ENCODE measurements at places on chromosomes 6 and 20.
A peak's percentile ranks its signal among the peaks of the same experiment; 100 is the strongest.

DNA sequence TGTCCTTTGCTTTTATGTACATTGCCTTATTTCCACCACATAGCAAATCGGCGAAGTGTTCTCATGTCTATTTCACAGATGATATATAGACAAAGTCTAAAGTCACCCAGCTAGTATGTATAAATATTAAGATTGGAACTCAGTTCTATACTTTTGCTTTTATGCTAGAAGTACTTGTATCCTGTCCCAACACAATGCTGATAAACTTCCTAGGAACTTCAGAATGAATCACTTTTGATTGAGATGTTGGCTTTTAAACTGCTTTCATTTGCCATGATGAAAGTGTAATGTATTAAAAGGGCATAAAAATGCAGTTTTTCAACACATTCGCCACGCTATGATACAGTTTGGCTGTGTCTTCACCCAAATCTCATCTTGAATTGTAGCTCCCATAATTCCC lies 50.8 kb downstream of the GCLC start:
- peak overlapping the region; percentile 58 for H3K27ac ChIP-seq
- peaks cover 4% of the 10 kb centered on the region for H3K36me3 ChIP-seq
- no peak overlapping the region for H3K4me3 ChIP-seq

DNA sequence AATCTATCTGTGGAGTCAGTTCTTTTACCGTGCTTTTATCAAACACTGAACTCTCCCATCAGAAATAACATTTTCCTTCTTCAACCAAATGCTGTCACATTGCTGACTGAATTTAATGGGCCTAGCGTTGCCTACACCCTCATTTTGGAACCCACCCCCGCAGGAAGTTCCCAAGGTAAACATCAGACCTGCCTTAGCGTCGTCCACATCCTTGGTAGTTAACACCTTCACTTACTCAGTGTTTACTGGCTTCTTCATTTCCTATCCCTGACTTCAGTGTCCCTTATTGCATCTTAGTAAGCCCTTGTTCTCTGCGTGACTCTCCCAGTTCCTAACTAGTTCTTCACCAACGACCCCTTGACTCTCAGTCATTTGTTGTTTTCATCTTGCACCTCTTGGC lies 491.4 kb upstream of the SOX4 start:
- no peaks in the 10 kb centered on the region for H3K36me3 ChIP-seq
- H3K27me3 ChIP-seq = no peaks in the 10 kb centered on the region
- no peak overlapping the region for H3K27ac ChIP-seq

- no peak overlapping the region for H3K4me3 ChIP-seq
- no peaks in the 10 kb centered on the region for H3K27me3 ChIP-seq
These were observed 10.9 kb upstream of the BMP5 start for GRCh38 chr6:55886185-55886836.

- H3K4me3 ChIP-seq = no peak overlapping the region
- no peak overlapping the region for H3K27ac ChIP-seq
- no peak for DNase-seq
- peaks cover 3% of the 10 kb centered on the region for H3K4me1 ChIP-seq
These were observed 193.4 kb downstream of the BACH2 start for GRCh38 chr6:90103056-90103800.

GRCh38 chr6:148027201-148027600 lies 315.4 kb upstream of the SASH1 start:
- H3K4me1 ChIP-seq = no peaks in the 10 kb centered on the region
- no peaks in the 10 kb centered on the region for H3K27me3 ChIP-seq
- no peaks in the 10 kb centered on the region for H3K36me3 ChIP-seq
- no peak overlapping the region for H3K4me3 ChIP-seq
- H3K27ac ChIP-seq = no peak overlapping the region
- DNase-seq = no peak

- H3K36me3 ChIP-seq = no peaks in the 10 kb centered on the region
- H3K27ac ChIP-seq = no peak overlapping the region
- H3K4me3 ChIP-seq = no peak overlapping the region
- no peak for DNase-seq
These were observed 11.5 kb downstream of the RNF146 start for GRCh38 chr6:127277878-127278843.

- H3K4me1 ChIP-seq = peaks cover 5% of the 10 kb centered on the region
- no peak for DNase-seq
- H3K27ac ChIP-seq = no peak overlapping the region
- peaks cover under 1% of the 10 kb centered on the region for H3K27me3 ChIP-seq
- H3K4me3 ChIP-seq = no peak overlapping the region
- H3K36me3 ChIP-seq = no peaks in the 10 kb centered on the region
These were observed 267.2 kb upstream of the SULF2 start for GRCh38 chr20:48052475-48052835.

DNA sequence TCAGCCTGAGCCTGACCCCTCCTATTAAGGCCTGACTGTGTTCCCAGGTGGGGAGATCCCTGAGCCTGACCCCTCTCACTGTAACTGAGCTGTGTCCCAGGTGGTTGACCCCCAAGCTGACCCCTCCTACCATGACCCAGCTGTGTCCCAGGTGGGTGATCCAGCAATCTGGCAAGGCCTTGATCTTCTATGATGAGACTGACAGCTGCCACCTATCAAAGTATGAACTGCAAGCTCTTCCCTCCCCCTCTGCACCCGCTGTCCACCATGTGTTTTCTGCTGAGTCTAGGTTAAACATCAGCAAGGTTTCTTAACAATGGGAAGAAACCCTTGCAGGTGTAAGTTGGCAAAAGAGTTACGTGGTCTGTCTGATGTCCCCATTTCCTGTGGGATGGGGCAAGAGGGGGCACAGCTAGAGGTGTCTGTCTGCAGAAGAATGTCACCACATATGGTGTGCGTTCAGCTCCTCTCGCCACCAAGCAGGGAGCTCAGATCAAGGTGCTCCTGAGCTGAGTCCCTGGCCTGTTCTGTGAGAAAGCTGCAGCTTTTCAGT lies 5.9 kb downstream of the PXDC1 start:
- no peaks in the 10 kb centered on the region for H3K27me3 ChIP-seq
- H3K4me1 ChIP-seq = peaks cover 70% of the 10 kb centered on the region
- DNase-seq = no peak
- H3K4me3 ChIP-seq = no peak overlapping the region

DNA sequence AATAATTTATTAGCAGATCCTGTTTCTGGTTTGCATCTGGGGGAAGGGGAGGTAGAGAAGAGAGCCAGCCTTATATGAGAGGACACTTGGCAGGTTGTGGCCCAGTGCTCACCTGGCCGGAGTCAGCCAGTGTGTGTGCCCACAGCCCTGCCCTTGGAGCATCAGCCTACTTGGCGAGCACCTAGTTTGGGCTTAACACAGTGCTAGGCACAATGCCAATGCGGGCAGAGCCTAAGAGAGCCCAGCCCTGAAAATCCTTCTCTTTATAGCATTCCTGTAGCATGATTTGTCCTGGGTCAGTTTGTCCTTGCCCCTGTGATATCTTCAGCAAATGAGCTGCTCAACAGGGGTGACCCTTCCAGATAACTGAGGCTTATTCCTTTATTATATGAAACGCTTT lies 73.0 kb downstream of the SLX4IP start:
- H3K36me3 ChIP-seq = no peaks in the 10 kb centered on the region
- H3K4me3 ChIP-seq = no peak overlapping the region
- H3K4me1 ChIP-seq = peaks cover 17% of the 10 kb centered on the region
- peak overlapping the region; percentile 85 for H3K27ac ChIP-seq
- DNase-seq = no peak

GRCh38 chr6:149176971-149177667 lies 140.4 kb upstream of the TAB2 start:
- no peak overlapping the region for H3K4me3 ChIP-seq
- no peak overlapping the region for H3K27ac ChIP-seq
- peak; percentile 27 for DNase-seq
- no peaks in the 10 kb centered on the region for H3K4me1 ChIP-seq
- no peaks in the 10 kb centered on the region for H3K27me3 ChIP-seq

GRCh38 chr6:41757931-41758640 lies 10.9 kb upstream of the PGC start:
- no peaks in the 10 kb centered on the region for H3K36me3 ChIP-seq
- no peaks in the 10 kb centered on the region for H3K27me3 ChIP-seq
- H3K4me3 ChIP-seq = no peak overlapping the region
- no peak for DNase-seq

GRCh38 chr20:59647271-59647670 lies 42.9 kb downstream of the PHACTR3 start:
- DNase-seq = no peak
- H3K36me3 ChIP-seq = no peaks in the 10 kb centered on the region
- no peaks in the 10 kb centered on the region for H3K27me3 ChIP-seq
- H3K4me3 ChIP-seq = no peak overlapping the region
- H3K4me1 ChIP-seq = peaks cover 37% of the 10 kb centered on the region

GRCh38 chr6:160795721-160796120 lies 93.7 kb downstream of the PLG start:
- no peaks in the 10 kb centered on the region for H3K27me3 ChIP-seq
- DNase-seq = no peak
- H3K27ac ChIP-seq = no peak overlapping the region
- no peak overlapping the region for H3K4me3 ChIP-seq
- H3K4me1 ChIP-seq = no peaks in the 10 kb centered on the region

DNA sequence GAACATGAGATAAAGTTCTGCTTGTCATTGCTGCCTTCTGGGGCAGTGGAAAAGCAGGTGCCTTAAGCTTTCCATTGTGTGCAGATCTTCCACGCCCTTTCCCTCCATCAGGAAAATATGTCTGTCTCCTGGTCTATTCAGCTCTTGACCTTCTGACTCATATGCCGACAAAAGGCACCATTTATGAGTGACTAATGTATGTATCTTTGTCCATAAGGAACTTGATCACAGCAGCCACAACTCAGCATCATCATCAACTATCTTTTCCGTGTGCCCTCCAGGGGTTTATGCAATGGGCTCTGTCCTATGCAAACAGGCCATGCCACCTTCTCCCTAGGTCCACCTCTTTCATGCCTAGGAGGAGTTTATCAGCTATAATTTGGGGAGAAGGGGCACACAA lies 102.7 kb upstream of the QKI start:
- H3K27me3 ChIP-seq = no peaks in the 10 kb centered on the region
- H3K36me3 ChIP-seq = no peaks in the 10 kb centered on the region
- no peak for DNase-seq
- H3K27ac ChIP-seq = no peak overlapping the region
- H3K4me3 ChIP-seq = no peak overlapping the region
- H3K4me1 ChIP-seq = peaks cover 31% of the 10 kb centered on the region

- H3K27me3 ChIP-seq = no peaks in the 10 kb centered on the region
- peaks cover 74% of the 10 kb centered on the region for H3K4me1 ChIP-seq
- H3K27ac ChIP-seq = peak overlapping the region; percentile 91
- H3K36me3 ChIP-seq = no peaks in the 10 kb centered on the region
- DNase-seq = no peak
- no peak overlapping the region for H3K4me3 ChIP-seq
These were observed 20.0 kb downstream of the SUN5 start for GRCh38 chr20:32984196-32984595.

DNA sequence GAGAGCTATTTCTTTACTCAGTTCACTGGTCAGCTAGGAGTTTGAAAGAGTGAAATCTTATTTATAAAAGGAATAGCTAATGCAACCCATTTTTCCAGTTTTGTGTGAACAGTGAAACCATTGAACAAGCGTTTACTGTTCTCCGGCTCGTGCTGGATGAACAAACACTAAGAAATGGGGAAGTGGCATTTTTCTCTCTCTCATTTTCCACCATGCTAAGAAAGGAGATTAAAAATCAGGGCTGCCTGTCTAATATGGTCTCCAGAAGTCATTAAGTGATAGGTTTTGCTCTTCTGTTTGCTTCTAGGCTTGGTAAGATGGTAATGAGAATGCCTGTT lies 774 bp upstream of the SFT2D1 start:
- H3K27me3 ChIP-seq = no peaks in the 10 kb centered on the region
- H3K4me3 ChIP-seq = peak overlapping the region; percentile 98
- no peak for DNase-seq
- H3K27ac ChIP-seq = peak overlapping the region; percentile 90
- H3K4me1 ChIP-seq = peaks cover 11% of the 10 kb centered on the region
- peaks cover 5% of the 10 kb centered on the region for H3K36me3 ChIP-seq

DNA sequence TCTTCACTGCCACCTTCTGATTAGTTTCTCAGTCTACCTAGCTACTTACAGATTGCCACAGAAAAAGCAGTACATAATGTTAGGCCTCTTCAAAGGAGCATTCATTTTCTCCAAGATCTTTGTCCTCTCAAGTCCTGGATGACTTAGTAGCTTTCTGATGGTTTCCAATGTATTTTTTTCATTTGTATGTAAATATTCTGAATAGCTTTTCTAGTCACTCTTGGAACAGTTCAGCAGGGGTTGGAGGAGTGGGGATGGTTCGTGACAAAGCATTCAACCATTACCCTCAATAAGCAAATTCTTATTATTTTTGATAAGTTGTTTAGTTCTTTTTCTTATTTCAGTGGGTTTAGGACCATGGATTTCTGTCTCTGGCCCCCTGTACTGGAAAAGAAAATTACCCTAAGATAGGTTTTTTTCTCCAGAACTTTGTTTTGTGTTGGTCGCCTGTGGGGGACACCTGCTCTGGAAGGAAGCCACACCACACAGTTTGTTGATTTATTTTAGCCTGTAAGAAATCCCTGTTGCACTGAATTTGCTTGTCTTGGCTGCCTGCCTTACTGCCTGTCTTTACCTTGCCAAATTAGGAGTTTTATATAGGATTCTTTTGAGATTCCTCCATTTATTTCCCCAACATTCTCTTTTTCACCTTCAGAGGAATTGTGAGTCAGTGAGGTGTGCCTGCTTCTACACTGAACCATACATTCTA lies 247.9 kb downstream of the RFPL4B start:
- no peaks in the 10 kb centered on the region for H3K4me1 ChIP-seq
- DNase-seq = no peak
- H3K27ac ChIP-seq = no peak overlapping the region
- H3K27me3 ChIP-seq = no peaks in the 10 kb centered on the region

DNA sequence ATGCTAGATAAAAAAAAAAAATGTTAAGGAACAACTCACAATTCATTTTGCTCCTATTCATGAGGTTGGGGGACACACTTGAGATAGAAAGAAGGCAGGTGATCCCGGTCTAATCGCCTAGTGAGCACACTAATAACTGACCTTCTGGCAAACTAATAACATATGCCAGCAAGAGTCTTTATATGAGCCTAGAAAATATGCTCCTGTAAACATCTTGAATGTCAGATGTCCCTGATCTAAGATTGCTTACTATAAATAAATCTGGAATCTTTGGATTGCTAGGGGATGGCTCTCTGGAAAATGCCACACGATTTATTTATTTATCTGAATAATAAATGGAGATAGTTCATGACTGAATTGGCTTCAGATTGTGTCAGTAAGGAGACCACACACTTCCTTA lies 821.9 kb downstream of the GRIK2 start:
- H3K36me3 ChIP-seq = no peaks in the 10 kb centered on the region
- H3K4me1 ChIP-seq = no peaks in the 10 kb centered on the region
- no peaks in the 10 kb centered on the region for H3K27me3 ChIP-seq
- H3K4me3 ChIP-seq = no peak overlapping the region
- no peak overlapping the region for H3K27ac ChIP-seq
